ENCODE measurements at places on chromosomes 5 and 9.

- DNase-seq, result no peak
These were observed 263.8 kb upstream of the IRX1 start for GRCh38 chr5:3331819-3332218.

DNA sequence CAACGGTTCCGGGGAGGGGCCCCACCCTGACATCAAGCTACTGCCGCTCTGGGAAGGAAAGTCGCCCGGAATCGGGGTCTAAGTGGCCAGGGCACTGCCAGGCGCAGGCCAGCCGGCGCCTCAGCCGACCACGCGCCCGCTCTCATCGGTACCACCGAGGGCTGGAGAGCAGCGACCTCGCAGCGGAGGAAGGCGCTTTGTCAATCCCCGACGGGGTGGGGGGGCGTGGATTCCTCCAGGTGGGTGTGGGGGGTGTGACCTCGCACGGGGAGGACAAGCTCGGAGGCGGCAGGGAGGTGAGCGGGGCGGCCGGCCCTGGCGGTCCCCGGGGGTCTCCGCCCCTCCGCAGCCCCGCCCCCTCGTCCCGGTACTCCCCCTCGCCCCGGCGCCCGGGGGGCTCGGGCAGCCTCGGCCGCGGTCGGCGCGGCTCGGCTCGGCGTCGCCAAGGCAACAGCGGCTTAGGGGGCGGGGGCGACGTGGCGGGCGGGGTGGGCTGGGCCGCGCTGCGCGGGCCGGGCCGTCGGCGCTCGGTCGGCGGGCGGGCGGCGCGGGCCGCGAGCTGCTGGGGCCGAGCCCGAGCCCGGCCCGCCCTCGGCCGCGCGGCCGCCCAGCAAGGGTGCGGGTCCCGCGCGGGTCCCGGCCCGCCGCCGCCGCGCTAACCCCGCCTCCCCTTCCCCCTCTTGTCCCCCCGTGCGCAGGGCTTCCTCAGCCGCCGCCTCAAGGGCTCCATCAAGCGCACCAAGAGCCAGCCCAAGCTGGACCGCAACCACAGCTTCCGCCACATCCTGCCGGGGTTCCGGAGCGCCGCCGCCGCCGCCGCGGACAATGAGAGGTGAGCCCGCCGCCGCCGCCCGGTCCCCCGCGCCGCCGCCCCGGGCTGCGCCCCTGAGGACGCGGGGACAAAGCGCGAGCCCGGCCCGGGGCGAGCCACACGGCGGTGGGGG, 47.5 kb downstream of the DAB2IP start:
- no peak for DNase-seq

GRCh38 chr9:136532799-136533774, 12.8 kb downstream of the NOTCH1 start:
- peak; percentile 44 for DNase-seq

GRCh38 chr9:128250839-128251731, 24.7 kb downstream of the GOLGA2 start:
- no peak for DNase-seq

DNA sequence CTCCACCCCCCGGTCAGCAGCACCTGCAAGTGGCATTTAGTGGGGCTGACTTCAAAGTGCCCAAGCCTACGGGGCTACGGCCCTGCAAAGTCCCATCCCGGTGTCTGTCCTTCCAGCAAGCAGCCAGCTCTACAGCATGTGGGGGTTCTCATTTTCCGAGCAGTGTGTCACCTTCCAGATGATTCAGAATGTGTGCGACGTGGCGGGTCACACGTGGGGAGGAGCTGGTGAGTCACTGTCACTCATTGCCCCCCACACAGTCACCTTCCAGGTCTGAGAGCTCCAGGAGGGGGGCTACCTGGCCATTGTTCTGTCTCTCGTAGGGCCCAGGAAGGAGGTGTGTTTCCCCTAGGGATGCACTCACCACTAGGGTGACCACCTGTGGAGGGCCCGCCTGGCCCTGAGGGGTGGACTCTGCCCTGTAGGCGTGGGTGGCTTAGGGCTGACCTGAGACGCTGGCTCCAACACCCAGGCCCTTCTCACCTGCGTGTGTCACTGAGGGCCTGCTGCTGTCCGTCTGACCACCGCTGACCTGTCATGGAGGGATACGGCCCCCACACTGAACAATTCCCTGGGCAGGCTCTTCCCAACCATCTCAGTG, 70.2 kb downstream of the SEMA4D start:
- peak; percentile 63 for DNase-seq

All from T-helper 22 cell (primary cell).